ENCODE measurements at places on chromosomes 1 and 21. TPM values are rescaled to one million over a fixed set of nuclear protein-coding genes. Genes with fewer than 3 reads are reported as not detected.

The TGFB2 gene
- 6.3 TPM for total RNA-seq

The IL22RA1 gene
- 0.16 TPM for total RNA-seq

GRCh38 chr1:9985001-9985400 lies 12.0 kb upstream of the RBP7 start:
- H3K4me3 ChIP-seq, result no peak overlapping the region
- no peaks in the 10 kb centered on the region for H3K4me1 ChIP-seq
- H3K27ac ChIP-seq, result no peak overlapping the region
- no peaks in the 10 kb centered on the region for H3K27me3 ChIP-seq

The BNIPL gene
- total RNA-seq, result 0.28 TPM

The S100B gene
- 126 TPM for total RNA-seq

DNA sequence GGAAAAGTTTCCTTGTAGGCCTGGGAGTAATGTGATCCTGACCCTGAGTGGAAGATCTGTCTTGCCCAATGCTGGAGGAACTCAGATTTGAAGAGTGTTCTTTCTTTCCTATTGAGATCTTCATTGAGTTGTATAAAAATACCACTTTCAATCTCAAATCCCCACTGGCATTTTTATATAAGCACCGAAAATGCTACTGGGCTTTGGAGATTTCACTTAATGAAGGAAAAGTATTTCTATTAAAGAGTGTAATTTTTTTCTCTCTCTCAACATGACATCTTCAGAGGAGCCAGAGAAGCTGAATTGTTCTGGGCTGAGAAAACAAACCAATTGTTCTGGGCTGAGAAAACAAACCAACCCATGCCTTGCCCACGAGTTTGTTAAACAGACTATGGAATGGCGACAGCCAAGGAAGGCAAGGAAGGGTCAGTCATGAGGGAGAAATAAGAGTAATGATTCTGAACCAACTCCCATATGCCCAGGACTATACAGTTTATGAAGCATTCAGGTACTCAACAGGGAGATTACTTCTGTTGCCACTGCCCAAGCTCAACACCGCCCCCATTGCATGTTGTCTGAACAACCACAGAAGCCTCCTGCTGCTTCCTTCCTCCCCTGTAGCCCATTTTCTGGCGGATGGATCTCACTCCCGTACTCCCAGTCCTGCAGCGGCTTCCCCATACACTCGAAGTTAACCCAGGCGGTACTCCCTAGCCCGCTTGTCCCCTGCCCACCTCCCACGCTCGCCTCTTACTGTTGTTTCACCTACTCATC lies 103.2 kb downstream of the BEND5 start:
- H3K27ac ChIP-seq, result no peak overlapping the region
- H3K27me3 ChIP-seq, result no peaks in the 10 kb centered on the region
- H3K4me1 ChIP-seq, result no peaks in the 10 kb centered on the region

GRCh38 chr1:79839882-79840281 lies 833.4 kb upstream of the ADGRL4 start:
- H3K4me3 ChIP-seq, result no peak overlapping the region
- H3K27me3 ChIP-seq, result no peaks in the 10 kb centered on the region
- DNase-seq, result no peak
- no peaks in the 10 kb centered on the region for H3K36me3 ChIP-seq

GRCh38 chr1:222547944-222548671 lies at the start of gene HHIPL2:
HHIPL2 (minus strand) TSS chr1:222548104; CDS start chr1:222548044, 60 bp downstream.
- H3K27ac ChIP-seq, result no peak within 1 kb of the TSS
- no peak within 1 kb of the TSS for H3K4me3 ChIP-seq
- DNase-seq, result no peak
- no peaks in the 10 kb centered on the region for H3K4me1 ChIP-seq
